ENCODE measurements at places on chromosomes 7 and 10.

- no peak for DNase-seq
These were observed 16.8 kb downstream of the CRHR2 start for GRCh38 chr7:30665449-30665848.

DNA sequence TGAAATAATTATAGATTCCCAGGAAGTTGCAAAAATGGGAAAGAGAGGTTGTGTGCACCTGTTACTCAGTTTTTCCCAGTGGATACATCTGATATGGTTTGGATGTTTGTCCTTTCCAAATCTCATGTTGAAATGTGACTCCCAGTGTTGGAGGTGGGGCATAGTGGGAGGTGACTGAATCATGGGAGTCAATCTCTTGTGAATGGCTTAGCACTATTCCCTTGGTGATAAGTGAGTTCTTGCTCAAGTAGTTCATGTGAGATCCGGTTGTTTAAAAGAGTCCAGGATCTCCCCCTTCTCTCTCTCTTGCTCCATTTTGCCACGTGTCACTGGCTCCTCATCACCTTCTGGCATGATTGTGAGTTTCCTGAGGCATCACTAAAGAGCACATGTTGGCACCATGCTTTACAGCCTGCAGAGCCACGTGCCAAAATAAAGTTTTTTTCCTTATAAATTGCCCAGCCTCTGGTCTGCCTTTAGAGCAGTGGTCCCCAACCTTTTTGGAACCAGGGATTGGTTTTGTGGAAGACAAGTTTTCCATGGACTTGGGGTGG, 149.2 kb downstream of the RAMP3 start:
- DNase-seq = no peak

- no peak for DNase-seq
These were observed 14.0 kb upstream of the RALA start for GRCh38 chr7:39609113-39609934.

- no peak for DNase-seq
These were observed 13.2 kb upstream of the GDF10 start for GRCh38 chr10:47286591-47287315.

DNA sequence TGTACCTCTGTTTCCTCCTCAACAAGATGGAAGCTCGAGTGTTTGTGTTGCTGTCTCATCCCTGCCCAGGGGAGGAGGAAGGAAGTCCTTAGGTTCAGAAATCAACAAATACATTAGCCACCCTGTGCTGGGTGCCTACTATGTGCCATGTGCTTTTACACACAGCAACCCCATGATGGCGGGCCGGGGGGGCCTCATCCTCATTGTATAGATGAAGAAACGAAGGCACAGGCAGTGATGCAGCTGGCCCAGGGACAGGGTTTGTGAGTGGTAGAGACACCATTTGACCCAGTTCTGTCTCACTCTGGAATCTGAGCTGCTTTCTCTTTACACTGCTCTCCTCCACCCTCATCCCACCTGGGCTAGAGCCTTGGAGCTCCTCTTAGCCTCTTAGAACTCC, 1.9 kb upstream of the CALHM2 start:
- no peak for DNase-seq

- no peak for DNase-seq
These were observed 107.9 kb downstream of the HIBADH start for GRCh38 chr7:27554826-27555225.

DNA sequence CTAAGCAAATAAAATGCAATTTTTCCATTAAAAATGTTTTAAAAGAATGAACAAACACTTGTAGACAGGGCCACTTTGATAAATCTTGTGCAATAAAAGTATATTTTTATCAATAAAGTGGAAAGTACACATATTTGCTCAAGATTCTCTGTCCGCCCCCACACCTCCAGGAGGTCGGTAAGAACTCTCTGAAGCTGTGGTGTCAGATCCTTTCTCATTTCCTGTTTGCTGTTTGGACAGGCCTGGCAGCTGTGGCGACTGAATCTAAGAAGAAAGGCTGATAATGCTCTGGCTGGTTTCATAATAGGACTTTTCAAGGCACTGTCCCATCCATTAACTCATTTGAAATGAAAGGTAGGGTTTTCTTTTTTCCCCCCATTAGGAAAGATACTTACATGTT, 15.3 kb upstream of the ASB4 start:
- DNase-seq = no peak

GRCh38 chr7:29996321-29996720, 6.7 kb upstream of the SCRN1 start:
- no peak for DNase-seq

- DNase-seq = no peak
These were observed 712.5 kb upstream of the ANKRD30A start for GRCh38 chr10:36412942-36413341.

DNA sequence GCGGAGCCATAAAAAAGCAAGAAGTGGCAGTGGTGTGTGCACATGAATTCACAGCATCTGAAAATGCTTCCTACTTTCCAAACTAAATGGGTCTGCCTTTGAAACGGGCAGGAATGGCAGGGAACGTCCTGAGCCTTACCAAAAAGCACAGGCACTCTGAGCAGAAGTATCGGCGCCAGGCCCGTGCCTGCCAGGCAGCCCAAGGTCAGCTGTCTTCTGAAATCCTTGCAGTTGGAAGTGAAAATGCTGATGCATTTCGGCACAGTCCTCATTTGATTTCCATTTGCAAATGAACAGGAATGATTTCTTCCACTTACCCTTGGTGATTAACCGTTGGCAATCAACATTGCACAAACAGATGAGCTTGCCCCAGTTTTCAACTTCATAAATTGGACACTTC, 47.6 kb upstream of the MNX1 start:
- DNase-seq = no peak
